ENCODE measurements at places on chromosomes 1 and 21.

DNA sequence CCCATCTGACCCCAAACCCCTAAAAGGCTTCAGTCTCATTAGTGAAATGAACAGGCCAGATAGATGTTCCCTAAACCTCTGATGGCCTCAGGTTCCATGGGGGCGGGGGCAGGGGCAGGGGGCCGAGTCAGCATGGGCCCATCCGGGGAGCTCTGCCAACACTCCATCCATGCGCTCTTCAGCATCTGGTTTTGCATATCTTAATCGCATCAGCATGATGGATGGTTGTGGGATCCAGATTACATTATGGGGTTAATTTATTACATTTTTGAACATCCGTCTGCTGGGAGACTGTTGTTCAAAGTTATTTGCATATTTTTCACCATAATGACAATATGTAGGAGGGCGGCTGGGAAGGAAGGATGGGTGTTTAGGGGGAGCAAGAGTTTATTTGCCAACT, 3.1 kb upstream of the MAD2L2 start:
- DNase-seq: no peak

GRCh38 chr1:209612646-209613399, 29.3 kb downstream of the CAMK1G start:
- no peak for DNase-seq

DNA sequence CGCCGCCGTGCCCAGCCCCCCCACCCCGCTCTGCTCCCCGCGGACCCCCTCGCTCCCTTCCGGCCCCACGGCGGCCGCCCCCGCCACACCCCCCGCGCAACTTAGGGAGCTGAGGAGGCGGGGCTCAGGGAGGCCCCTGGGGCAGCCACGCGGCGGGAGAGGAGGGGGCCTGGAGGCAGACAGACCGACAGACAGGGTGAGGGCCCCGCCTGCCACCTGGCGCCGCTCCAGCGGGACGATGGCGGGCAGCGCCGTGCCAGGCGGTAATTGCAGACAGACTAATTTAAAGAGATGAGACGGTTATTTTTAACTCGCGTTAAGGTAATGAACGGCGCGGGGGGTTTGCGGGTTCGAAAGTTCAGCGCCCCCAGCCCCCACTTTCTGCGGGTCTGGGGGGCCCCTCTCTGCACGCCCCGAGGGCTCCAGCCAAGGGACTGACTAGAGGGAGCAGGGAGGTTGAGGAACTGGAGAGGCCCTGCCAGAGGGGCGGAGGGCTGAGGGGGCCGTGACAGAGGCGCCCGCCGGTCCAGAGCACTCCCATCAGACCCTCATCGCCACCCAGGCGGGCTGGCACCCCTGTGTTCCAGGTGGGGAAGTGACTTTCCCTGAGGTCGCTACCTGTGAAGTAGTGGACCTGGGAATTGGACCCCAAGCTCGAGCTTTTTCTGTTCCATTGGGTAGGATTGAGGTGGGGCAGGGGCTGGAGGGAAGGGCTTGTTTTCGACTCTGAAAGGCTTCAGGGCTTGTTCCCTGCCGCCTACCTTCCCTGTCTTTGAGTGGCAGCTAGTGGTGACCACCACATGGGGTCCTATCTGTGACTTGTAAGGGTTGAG, 5.4 kb downstream of the FOXO6 start:
- no peak for DNase-seq

- no peak for DNase-seq
Observed at GRCh38 chr1:153527023-153527682, 8.6 kb downstream of the S100A6 start.

- DNase-seq: no peak
Observed at GRCh38 chr1:53273526-53273925, 35.2 kb upstream of the MAGOH start.

- no peak for DNase-seq
Observed at GRCh38 chr1:158163000-158163947, 17.4 kb upstream of the CD1D start.

- DNase-seq: no peak
Observed at GRCh38 chr1:62117018-62117750, 77.5 kb upstream of the L1TD1 start.

DNA sequence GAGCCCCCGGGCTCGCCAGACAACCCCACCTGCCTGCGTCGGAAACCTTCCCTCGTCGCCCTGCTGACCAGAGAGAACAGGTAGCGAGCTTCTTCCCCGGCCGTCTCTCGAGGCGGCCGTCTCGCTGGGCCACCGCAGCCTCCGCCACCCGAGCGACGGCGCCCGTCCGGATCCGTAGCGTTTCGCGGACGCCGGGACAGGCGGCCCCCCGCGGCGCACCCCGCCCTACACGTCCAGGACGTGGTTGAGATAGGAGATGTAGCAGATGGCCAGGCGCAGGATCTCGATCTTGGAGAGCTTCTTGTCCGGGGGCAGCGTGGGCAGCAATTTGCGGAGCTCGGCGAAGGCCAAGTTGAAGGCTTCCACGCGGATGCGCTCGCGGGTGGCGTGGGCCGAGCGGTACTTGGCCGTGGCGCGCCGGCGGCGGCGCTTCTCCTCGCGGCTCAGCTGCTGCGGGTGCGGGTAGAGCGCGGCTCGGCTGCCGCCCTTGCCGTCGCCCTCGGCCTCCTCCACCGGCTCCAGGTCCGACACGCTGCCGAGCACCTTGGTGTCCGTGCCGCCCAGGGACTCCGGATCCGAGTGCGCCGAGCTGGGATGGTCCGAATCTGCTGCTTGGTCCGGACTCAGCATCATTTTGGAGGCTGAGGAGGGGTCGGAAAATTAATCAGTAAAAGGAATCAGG, 3.0 kb downstream of the NHLH2 start:
- no peak for DNase-seq

DNA sequence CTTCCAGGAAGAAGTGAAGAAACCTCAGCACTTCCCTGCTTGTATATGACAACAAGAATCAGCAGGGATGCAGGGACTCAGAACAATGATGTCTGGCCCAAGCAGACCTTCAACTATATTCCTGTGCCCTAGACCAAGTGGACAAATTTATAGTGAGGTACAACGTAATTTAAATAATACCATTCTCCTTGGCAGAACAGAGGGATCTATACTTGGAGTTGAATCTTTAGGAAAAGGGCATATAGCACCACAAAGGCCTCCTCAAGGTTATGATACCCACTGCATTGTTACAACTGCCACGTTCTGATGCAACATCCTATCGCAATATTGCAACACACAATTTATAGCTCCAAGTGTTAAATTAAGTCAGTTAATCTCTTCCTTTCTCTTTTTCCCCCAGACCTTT, 29.1 kb upstream of the GFI1 start:
- no peak for DNase-seq

DNA sequence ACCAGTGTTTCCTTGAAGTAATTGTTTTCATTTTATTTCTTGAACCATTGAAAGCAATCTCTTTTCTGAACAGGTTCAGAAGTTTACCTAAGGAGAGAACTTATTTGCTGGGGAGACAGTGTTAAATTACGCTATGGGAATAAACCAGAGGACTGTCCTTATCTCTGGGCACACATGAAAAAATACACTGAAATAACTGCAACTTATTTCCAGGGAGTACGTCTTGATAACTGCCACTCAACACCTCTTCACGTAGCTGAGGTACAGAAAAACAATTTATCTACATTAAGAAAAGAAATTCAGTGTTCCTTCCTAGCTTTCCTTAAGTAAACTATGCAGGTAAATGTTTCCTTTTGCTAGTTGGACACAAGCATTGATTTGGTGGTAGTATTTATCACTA, 27.4 kb downstream of the AGL start:
- DNase-seq: no peak

DNA sequence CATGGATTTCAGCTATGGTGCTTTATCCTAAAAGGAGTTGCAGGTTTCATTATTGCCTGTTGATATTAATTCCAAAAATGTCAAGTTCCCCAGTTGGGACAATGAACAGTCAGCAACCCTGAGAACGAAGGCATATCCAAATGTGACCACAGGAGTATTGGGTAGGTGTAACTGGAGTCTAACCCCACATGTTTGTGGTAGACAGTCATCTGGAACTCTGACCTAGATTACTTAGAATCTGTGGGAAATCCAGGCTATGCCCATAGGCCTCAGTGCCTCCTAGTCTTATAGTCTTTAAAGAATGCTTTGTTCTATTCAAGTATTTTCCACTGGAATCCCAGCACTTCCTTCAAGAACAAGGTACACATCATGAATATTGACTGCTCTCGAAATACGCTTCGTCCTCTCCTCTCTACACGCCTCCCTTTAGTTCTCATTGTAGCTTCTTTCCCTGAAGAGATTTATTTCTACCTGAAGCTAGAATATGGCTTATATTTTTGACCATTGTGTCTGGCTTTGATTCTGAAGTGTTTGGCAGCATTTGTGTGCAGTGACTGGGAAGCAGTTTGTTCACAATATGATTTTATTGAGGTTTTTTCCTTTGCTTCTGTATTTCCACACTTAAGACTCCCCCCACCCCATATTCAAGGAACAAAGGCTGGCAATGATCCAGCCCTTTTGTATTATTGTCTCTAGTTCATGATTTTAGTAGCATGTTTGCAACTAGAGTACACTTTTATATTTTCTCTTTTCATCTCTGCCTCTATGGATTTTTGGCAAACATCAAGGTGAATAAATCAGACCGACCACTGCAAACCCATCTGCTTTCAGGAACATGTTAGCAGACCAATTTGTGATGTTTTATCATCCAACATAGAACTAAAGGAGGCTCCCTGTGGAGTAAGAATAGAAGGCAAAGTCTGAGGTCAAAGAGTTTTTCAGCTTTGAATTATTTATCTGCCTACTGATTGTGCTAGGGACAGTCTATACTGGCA, 178.6 kb downstream of the GPR52 start:
- DNase-seq: no peak

DNA sequence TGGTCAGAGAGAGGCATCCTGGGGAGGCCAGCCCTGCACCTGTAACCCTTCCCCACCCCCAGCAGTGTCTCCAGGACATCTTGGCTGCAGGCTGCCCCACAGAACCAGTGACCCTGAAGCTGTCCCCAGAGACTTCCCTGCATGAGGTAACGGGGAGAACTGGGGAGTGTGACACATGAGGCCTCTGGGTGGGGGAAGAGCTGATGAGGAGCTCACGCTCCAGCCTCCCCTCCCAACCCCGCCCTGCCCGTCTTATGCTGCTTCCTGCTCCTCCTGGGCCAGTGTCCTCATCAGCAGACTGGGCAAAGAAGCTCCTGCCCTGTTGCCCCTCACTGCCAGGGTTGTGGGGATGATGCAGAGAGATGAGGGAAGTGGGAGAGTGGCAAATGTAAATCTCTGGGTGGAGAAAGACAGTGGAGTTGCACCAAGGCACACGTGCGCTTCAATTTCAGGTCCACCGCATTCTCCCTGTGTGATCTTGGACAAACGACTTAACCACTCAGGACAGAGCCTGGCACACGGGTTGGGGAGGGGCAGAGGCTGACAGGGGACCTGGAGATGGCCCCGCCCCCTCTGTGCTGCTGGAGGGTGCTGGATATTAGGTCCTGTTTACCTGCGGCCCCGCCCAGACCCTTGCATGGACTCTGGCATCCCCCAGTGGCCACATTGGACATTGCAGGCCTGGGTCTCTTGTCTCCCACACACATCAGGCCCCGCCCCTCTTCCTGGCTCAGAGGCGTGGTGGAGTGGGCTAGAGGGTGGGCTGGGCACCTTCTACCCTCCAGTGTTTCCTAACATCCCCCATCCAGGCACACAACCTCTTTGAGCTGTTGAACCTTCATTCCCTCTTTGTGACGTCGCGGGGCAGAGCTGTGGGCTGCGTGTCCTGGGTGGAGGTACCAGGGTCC, 12.3 kb downstream of the CLCNKB start:
- peak; percentile 75 for DNase-seq

DNA sequence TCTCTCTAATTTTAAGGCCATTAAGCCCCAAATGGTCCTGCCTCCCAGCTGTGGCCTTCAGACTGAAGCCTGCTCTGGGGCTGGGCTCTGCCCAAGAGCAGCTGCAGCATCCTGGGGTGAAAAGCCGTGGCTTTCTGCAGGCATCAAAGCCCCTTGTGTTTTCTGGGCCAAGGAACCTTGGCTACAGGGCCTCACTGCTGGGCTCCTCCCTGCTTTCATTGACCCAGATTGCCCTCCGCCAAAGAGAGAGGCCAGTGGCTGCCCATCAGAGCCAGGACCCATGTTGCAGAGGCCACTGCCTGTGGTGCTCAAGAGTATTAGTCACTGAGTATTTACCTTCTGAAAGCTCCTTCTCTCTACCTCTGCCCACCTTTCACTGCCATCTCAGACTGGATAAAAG, 1.6 kb downstream of the ZNF648 start:
- DNase-seq: no peak

GRCh38 chr1:231951374-231951773, 324.8 kb downstream of the DISC1 start:
- no peak for DNase-seq

DNA sequence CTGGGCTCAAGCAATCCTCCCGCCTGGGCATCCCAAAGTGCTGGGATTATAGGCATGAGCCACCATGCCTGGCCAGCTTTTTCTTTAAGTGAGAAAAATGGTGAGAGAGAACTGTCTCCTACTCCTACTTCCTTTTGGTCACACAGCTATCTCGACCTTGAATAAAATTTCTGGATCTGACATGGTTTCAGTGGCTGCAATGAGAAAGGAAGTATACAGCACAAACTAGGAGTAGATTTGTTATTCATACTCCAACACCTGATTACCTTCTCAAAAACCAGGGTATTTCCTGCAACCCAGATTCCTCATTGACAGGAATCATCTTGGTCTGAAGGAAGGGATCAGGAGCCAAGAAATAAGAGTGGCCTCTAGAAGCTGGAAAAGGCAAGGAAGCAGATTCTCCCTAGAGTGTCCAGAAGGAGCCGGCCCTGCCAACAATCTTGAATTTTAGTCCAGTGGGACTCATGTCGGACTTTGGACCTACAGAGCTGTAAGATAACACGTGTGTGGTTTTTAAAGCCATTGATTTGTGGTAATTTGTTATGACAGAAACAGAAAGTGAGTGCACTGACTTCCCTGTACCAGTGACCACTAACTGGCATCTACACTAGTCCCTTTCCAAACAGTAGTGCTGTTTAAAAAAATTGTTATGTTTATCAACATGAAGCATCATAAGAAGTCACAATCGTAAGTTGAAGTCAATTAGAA, 516.6 kb downstream of the SMYD3 start:
- DNase-seq: no peak

DNA sequence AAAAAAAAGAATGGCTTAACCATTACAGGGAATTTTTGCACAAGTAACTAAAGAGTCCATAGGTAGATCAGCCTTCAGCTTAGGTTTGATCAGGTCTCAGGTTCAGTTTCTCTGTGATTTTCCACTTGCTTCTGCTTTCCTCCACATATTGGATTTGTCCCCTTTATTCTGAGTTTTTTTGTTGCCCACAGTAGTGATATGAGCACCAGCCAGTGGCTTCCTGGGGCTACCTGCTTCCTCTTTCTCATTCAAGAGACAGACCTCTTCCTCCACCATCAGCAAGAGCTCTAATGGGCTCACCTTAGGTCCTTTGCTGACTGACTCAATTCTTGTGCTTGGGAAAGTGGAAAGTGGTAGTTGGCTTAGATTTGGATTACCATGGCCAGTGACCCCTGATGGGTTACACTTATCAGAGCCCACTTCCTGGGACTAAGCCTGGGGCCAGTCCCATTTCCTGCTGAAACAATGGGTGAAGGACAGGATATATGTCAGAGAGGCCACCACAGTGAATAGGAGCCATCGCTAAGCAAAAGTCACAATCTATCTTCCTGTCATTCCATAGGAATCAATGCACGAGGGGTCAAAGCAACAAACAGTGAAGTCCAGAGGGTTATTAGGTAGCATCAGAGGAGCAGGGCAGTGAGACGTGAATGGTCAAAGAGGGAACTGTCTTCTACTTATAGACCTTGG, 12.8 kb upstream of the PLA2G2E start:
- DNase-seq: no peak

Measured in activated naive CD4-positive, alpha-beta T cell (primary cell).